ENCODE measurements at places on chromosomes 6 and 20. TPM values are rescaled to one million over a fixed set of nuclear protein-coding genes. Genes with fewer than 3 reads are reported as not detected.

ZNF184 gene
- 6.6 TPM for total RNA-seq

- DNase-seq, result no peak
Measured at GRCh38 chr20:56361900-56362299, 3.1 kb downstream of the FAM210B start.

DNA sequence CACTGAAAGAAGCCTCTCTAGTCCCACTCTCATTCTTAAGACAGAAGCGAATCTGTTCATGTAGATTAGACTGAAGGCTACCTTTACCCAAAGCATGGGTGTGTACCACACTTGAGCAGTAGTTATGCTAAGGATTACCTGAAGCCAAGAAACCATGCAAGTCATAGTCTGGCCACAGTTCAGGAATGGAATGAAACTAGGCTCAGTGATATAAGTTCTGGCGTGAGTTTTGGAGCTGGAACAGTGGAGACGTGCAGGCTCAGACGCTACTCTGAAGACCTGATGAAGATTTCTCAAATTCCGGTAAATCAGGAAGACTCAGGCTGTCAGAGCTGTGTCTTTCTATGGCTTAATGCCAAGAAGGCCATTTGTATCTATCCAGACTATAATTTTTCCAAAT lies 219.9 kb downstream of the HDGFL1 start:
- no peak for DNase-seq

PABPC1L gene
- total RNA-seq, result 56.3 TPM

GRCh38 chr6:13261464-13261994 lies 66.8 kb downstream of the TBC1D7 start:
- no peak for DNase-seq

- DNase-seq, result no peak
Measured at GRCh38 chr6:16762268-16762549, 949 bp upstream of the ATXN1 start.

DNA sequence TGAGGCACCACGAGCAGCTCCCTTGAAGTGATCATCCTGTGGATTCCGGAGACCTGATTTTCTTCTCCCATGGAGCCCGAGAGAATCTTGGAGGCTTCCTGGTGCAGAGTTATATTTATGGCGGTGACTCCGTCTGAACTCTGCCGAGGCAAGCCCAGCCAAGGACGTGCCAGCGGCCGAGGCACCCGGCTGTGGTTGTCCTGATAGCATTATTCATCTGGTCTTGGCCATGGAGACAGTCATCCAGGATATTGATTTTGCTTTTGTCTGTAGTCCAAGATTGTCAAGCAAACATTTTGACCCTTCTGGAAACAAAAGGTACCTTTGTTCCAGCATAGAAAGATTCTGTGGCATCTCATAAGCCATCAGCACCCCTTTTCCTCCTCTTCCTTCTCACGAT lies 163.3 kb downstream of the SCML4 start:
- DNase-seq, result no peak

HMGN4 gene
- 42.9 TPM for total RNA-seq

- no peak for DNase-seq
Measured at GRCh38 chr20:15564981-15565380, 1008.3 kb downstream of the KIF16B start.
